ENCODE measurements at places on chromosomes 2 and 18.

DNA sequence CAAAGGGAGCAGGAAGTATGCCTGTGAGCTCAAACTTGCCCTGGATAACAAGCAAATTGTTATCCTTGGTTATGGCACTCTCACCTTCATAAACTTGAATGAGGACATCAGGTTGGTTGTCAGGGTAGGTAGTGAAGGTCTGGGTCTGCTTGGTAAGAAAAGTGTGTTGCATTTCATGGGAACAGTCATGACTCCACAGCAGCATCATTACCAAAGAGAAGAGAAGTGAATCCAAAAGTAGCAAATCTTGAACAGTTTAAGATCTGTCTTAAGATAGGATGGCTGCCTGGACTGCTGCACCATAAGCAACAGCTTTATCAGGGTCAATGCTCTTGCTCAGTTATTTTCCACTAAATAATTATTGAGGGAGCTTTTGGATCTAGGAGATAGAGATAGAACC, 350.7 kb upstream of the MAP2 start:
- no peak for DNase-seq

GRCh38 chr2:246489-247144, 17.2 kb downstream of the SH3YL1 start:
- DNase-seq = no peak

- no peak for DNase-seq
Measured at GRCh38 chr2:197513915-197514314, 2.0 kb upstream of the MOB4 start.

- DNase-seq = no peak
Measured at GRCh38 chr2:216535454-216535995, 36.9 kb downstream of the RPL37A start.

DNA sequence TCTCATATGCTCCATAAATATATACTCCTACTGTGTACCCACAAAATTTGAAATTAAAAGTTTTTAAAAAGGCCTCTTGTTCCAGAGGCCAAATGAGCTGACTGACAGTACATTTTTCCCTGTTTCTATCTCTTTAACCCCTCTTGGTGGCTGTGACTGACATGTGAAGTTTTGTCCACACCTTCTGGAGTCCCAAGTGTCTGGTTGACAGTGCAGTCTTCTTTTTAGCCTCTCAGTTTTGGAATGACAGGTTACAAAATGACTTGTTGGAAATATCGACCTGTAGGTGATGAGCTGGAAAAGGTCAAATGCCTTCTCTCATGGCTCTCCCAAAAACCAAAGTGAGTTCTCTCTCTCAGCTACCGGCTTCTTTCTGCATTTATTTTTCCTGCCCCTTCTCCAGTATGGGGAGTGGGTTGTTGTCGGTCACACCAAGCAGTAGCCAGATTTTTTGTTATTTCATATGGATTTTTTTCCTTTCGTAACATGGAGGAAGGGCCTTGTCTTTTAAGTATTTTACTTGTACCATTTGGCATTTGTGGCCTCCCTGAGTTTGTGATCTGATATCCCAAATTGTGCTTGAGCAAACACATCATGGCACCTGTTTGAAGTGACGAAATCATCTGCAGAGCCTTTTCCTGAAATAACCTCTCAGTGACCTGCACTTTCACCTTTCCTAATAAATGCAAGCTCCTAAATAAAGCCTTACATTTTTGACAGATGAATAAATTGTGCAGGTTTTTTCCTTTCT, 143.9 kb downstream of the ESCO1 start:
- no peak for DNase-seq

DNA sequence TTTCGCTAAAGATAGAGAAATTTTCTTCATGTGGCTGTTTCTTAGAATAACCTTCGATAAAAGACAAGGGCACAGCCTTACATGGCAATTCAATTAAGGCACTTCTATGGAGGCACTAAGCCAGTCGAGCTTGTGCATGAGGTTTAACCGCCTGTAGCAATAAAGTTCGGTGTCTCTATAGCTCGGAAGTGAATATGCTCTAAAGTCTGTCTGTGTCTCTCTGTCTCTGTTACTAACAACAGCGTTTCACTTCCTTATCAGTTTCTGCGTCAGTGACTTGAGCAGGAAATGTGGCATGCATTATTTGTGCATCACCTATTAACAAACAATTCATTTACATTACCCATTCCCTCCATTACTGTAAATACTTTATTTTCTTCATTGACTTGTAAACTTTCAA, 365.1 kb upstream of the NETO1 start:
- DNase-seq = no peak

DNA sequence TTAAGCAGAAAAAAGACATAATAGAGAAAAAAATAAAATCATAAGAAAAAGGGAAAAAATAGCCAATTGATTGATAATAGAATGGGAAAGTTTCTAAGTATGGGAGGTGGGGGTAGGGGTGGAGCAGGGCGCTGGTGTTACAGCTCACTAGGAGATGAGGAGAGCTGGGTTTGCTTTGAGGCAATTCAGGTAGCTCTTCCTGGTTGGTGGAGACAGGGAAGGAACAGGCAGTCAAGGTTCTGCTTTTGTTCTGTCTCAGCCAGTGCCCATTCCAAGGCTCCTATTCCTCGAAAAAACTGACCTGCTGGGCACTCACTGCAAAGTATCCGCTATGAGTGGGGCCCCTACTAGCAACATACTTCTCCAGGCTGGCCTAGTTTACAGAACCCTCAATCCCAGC, 1.7 kb upstream of the CNNM4 start:
- no peak for DNase-seq

GRCh38 chr2:68726608-68727367, 7.8 kb upstream of the ARHGAP25 start:
- no peak for DNase-seq

- no peak for DNase-seq
Measured at GRCh38 chr2:12347066-12347493, 369.7 kb upstream of the TRIB2 start.

DNA sequence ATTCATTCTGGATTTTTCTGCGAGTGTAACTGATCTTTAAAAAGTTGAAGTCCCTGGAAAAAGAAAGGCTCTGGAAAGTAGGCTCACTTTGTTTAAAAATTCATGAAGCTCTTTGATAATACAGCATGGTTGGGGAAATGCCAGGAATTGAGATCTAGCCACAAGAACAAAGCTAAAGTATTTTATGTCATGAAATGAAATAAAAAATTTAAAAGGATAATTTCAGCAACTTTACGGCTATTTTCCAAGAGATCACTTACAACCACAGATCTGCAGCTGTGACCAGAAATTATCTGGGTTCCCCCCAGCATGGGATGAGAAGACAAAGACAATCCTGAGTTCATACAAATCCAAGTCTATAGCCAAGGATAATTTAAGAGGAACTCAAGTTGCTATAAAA, 25.3 kb upstream of the RFX8 start:
- no peak for DNase-seq

DNA sequence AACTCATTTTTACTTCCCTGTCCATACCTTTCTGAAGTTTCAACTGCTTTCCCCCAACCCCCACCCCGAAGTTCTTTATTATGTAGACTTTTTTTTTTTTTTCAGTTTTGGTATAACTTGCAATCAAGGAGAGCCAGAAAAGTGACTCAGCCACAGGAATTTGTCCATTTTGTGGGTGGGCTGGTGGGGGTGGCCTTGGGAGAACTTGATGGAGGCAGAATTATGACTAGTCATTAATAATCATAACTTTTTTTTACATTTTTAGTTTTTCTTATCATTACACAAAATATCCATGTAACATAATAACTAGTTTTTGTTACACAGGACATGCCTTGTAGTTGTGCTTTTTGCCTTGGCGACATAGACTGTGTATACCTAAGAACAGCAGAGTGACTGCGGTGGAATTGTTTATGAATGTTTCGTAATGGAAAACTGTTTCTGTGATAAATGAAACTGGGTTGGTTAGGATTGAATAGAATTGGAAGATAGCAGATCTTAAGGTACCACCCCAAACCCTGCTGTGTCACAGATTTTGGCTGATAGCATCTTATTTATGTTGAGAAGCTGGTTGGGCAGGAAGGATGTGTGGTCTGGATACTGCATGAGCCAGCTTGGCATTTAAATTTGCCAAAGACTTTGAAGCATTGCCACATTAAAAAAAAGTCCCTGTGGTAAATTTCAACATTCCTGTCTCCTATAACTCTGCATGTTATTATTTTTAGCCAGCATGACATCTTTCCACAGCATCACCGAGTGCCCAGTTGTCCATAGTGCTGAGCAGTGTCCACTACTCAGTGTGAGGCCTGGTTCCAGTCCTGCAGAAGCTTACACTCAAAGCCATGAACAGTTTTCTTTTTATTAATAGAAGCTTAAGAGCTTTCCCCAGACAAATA, 30.7 kb downstream of the LYPD6B start:
- DNase-seq = no peak

GRCh38 chr2:98730707-98731040, 258 bp downstream of the MGAT4A start:
- DNase-seq = no peak

DNA sequence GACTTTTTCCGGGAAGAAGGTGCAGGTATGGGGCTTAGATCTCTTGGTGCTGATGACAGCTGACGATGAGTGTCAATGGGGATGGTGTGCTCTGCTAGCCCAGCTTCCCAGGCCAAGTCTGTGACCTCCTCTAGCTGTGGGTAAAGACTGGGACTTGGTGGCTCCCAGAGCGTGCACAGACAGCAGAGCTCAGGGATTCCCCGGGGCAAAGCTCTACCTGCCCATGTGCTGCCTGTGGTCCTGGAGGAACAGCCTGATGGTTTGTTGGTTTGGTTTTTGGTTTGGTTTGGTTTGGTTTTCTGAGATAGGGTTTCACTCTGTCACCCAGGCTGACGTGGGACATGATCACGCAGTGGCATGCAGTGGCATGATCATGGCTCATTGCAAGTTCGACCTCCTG, 19.2 kb downstream of the ATP6V1B1 start:
- no peak for DNase-seq

- no peak for DNase-seq
Measured at GRCh38 chr2:225764346-225764745, 364.8 kb downstream of the NYAP2 start.

- DNase-seq = no peak
Measured at GRCh38 chr18:60235164-60235563, 137.4 kb downstream of the MC4R start.

GRCh38 chr2:215526341-215526740, 90.5 kb upstream of the FN1 start:
- DNase-seq = no peak

GRCh38 chr18:67670024-67670543, 153.6 kb upstream of the DSEL start:
- no peak for DNase-seq

DNA sequence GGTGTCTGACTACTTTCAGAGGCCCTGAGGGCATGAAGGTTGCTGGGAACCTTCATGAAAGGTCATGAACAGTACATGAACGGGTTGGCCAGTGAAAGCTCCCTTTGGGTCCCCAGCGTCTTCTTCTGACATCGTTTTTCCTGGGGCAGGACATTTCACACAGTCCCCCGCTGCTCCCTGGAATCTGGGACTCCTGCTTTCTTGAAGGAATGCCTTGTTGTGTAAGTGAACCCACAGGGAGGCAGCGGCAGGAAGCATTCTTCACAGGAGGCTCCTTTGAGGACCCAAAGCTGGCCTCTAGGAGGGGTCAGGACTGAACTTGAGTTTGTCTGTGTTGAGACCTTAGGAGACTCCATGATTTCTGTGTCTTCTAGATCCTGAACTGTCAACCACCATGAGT, 144.3 kb downstream of the KCNE4 start:
- DNase-seq = no peak

DNA sequence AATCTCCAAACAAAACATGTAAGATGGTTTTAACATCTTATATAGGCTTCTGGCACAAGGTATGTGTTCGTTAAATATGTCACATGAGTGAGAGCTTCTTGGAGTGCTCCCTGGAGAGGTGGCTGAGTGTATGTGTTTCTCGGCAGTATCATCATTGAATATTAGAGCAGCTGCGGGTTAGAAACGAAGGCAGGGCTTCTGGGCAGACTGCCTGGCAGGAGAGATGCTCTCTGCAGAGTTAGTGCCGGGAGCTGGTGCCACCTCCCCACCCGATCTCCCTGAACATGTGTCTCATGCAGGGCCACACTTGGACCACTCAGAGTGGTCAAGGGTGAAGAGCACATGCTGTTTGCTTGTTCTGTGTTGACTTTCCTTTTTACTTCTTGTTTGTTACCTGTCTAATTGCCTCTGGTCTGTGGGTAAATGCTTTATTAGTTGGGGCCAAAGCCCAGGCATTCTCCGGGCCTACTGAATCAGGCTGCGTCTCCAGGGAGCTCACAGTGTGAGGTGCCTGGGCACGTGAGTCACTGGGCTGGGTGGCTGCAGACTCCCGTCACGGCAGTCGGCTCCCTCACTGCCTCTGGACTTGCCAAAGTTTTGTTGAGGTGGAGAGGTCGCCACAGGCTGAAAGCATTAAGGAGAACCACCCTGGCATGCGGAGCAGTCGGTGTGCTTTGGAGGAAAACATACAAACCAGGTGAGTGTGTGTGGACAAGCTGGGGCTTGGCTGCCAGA, 246.6 kb downstream of the FHOD3 start:
- no peak for DNase-seq

GRCh38 chr18:67425672-67426071, 90.8 kb downstream of the DSEL start:
- no peak for DNase-seq

Data from cortex of kidney (tissue), 1 donor.